Activated CD8-positive, alpha-beta T cell treated with anti-CD3 and anti-CD28 coated beads, Interleukin-2, amount 10 ng/mL, durations not matched to agents 7 days and 5 days (primary cell): ENCODE measurements at places on chromosomes 16 and 17. TPM values are rescaled to one million over a fixed set of nuclear protein-coding genes. Genes with fewer than 3 reads are reported as not detected.
A peak's percentile ranks its signal among the peaks of the same experiment; 100 is the strongest.

OTOA gene
- not detected for total RNA-seq

GRCh38 chr17:73156887-73157520, 7.8 kb upstream of the SSTR2 start:
- H3K27me3 ChIP-seq, result peaks cover 23% of the 10 kb centered on the region
- DNase-seq, result no peak
- H3K27ac ChIP-seq, result no peak overlapping the region
- no peaks in the 10 kb centered on the region for H3K4me1 ChIP-seq

DNA sequence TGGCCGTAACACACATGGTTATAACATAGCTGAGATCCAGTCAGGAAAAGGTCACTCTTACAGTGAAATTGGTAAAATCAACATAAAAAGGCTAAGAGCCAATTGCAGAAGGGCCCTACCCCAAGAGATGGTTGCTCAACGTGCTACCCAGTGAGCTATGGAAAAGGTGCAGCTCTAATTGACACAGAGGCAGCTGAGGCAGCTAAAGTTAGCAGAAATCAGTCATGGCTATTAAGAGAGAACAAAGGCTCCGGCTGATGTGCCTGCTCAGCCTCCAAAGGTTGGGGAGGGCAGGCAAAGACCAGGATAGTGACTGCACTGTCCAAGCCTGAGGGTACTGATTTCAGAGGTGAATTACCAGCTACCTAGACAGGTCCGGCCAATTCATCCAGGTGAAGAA, 76.5 kb upstream of the ATP2A3 start:
- no peaks in the 10 kb centered on the region for H3K27me3 ChIP-seq
- peaks cover 22% of the 10 kb centered on the region for H3K4me1 ChIP-seq

- H3K4me1 ChIP-seq, result peaks cover 20% of the 10 kb centered on the region
- peak overlapping the region; percentile 83 for H3K27ac ChIP-seq
- no peaks in the 10 kb centered on the region for H3K36me3 ChIP-seq
- DNase-seq, result no peak
- peaks cover 4% of the 10 kb centered on the region for H3K27me3 ChIP-seq
Observed at GRCh38 chr16:83137894-83138293, 511.1 kb downstream of the CDH13 start.

GRCh38 chr17:79079421-79080200, 5.0 kb downstream of the ENGASE start:
- no peaks in the 10 kb centered on the region for H3K27me3 ChIP-seq
- DNase-seq, result no peak
- H3K36me3 ChIP-seq, result peaks cover 18% of the 10 kb centered on the region
- H3K27ac ChIP-seq, result no peak overlapping the region
- no peak overlapping the region for H3K4me3 ChIP-seq

DNA sequence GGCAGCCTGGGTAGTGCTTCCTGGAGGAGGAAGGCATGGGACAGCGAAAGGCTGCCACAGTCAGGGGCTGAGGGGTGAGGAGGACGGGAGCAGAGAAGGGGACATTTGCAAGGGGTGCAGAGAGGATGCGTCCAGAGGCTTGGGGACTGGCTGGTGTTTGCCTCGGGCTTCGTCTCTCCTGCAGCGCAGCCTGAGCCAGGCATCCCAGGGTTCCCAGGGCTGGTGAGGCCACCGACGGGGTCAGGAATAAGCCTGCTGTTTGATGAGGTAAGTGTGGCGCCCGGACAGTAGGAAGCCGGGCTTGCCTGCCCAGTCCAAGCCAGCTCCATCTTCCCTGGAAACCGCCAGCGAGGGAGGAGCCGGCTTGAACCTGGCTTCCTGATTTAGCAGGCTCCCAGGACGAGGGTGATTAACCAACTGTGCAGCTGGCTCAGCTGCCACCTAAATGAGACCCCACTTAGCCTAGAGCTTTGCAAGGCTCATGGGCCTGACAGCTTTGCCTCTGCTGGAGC, 47.8 kb downstream of the PITPNM3 start:
- no peak for DNase-seq
- no peaks in the 10 kb centered on the region for H3K4me1 ChIP-seq
- peaks cover 3% of the 10 kb centered on the region for H3K27me3 ChIP-seq
- H3K27ac ChIP-seq, result no peak overlapping the region

- H3K27ac ChIP-seq, result no peak overlapping the region
- H3K4me3 ChIP-seq, result no peak overlapping the region
- H3K27me3 ChIP-seq, result no peaks in the 10 kb centered on the region
- no peak for DNase-seq
Observed at GRCh38 chr16:15741207-15741871, 91.3 kb downstream of the NDE1 start.

PLCG2 gene
- total RNA-seq, result 11.1 TPM

DNA sequence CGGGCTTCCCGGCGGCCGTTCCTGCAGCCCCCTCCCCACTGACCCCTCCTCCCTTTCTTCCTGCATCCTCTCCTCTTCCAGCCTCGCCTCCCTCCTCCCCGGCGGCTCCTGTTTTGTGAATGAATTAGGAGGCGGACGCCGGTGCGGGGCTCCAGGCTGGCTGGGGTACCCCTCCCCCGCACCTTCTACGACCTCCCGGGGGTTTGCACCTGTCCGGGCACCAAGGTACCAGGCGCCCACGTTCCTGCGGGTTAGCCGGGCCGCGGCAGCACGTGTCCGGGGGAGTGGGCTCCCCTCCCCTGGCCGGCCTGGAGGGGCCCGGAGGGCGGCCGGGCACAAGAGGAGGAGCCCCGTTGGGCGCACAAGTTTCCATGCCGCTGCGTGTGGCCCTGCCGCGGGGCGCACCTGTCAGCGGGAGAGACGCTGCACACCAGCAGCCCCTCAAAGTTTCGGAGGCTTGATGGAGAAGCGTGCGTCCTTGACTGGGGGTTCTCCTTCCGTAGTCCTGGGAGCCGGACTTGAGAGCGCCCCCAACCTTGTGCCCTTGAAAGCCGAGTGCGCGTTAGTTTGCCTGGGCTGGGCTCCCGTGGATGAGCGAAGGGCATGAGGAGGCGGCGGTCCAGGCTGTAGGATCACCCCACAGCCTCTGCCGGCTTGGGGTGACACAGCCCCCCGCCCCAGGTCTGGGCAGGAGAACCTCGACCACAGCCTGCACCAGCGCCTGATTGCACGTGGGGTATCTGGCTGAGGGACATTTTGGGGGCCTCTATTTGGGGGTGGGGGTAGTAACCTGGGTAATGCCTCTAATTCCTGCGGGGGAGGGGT, 1.2 kb downstream of the HAS3 start:
- H3K4me3 ChIP-seq, result peak overlapping the region; percentile 40
- peaks cover 35% of the 10 kb centered on the region for H3K27me3 ChIP-seq
- peaks cover 20% of the 10 kb centered on the region for H3K4me1 ChIP-seq
- peaks cover 3% of the 10 kb centered on the region for H3K36me3 ChIP-seq

DNA sequence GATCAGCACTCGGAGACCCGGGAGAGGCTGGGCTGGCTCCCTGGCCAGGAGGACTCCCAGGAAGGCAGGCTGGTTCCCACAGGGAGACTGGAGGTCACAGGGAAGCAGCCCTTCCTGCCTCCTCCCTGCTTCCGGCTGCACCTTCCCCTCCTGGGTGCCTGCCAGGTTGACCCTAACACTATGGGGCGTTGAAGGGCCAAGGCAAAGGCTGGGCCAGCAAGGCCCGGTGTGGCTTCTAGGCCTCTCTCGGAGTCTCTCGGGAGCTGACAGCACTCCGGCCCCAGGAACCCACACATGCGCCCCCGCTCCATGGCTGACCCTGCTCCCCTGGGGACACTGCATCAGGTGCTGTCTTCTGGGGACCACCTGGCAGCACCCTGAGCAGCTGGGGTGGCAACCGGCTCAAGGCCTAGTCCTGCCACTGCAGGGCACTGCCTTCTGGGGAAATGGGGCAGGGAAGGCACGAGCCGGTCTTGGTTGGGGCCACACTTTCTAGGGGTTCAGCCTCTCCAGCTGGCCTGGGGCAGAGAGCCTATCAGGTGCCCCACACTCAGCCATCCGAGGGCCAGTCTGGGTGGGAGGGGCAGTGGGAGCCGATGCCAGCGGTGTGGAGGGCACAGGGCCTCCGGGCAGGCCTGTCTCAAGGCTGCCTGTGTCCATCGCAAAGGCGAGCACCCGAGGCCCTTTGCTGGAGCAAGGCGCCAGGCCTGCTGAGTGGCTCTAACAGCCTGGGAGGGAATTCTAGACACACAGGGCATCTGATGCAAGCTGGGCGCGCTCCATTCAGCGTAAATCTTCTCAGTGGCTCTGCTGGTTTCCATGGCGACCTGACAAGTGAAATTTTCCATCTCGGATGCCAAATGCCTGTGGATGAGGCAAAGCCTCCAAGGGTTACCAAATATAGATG, 5.6 kb upstream of the MTSS2 start:
- DNase-seq, result no peak
- no peak overlapping the region for H3K4me3 ChIP-seq
- H3K27me3 ChIP-seq, result peaks cover 2% of the 10 kb centered on the region
- H3K4me1 ChIP-seq, result peaks cover 31% of the 10 kb centered on the region
- H3K36me3 ChIP-seq, result peaks cover 3% of the 10 kb centered on the region

DNA sequence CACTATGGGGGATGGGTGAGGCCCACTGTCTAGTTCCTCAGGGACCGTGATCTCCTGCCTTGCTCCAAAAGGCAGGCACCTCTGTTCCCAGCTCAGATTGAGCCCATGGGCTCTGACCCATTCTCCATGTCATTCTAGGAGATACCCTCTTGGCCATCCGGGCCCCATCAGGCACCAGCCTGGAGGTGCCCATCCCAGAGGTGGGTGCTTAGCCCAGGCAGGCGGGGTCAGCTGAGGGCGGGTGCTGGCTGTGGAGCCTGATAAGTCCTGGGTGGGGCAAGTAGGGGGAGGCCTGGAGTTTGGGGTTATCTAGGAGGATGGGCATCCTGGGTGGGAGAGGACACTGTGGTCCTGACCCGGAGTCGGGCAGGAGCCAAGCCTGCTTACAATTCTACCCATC, 2.3 kb downstream of the E2F4 start:
- peaks cover 54% of the 10 kb centered on the region for H3K36me3 ChIP-seq
- peaks cover 37% of the 10 kb centered on the region for H3K4me1 ChIP-seq
- DNase-seq, result no peak
- peak overlapping the region; percentile 91 for H3K4me3 ChIP-seq
- H3K27me3 ChIP-seq, result no peaks in the 10 kb centered on the region
- no peak overlapping the region for H3K27ac ChIP-seq

- peak overlapping the region; percentile 95 for H3K4me3 ChIP-seq
- peaks cover 66% of the 10 kb centered on the region for H3K4me1 ChIP-seq
- no peak for DNase-seq
- H3K27ac ChIP-seq, result peak overlapping the region; percentile 46
- peaks cover 51% of the 10 kb centered on the region for H3K36me3 ChIP-seq
Observed at GRCh38 chr17:18185391-18185790, 1.8 kb downstream of the ALKBH5 start.

- H3K36me3 ChIP-seq, result no peaks in the 10 kb centered on the region
- H3K27ac ChIP-seq, result no peak overlapping the region
- H3K4me3 ChIP-seq, result no peak overlapping the region
- no peak for DNase-seq
- no peaks in the 10 kb centered on the region for H3K4me1 ChIP-seq
Observed at GRCh38 chr17:31404028-31404949, 12.8 kb downstream of the RAB11FIP4 start.

CD68 gene
- 9.4 TPM for total RNA-seq

GRCh38 chr17:79085154-79085920, 10.7 kb downstream of the ENGASE start:
- no peak overlapping the region for H3K27ac ChIP-seq
- H3K27me3 ChIP-seq, result no peaks in the 10 kb centered on the region
- H3K4me1 ChIP-seq, result no peaks in the 10 kb centered on the region
- DNase-seq, result no peak
- peaks cover 5% of the 10 kb centered on the region for H3K36me3 ChIP-seq
- H3K4me3 ChIP-seq, result no peak overlapping the region

DNA sequence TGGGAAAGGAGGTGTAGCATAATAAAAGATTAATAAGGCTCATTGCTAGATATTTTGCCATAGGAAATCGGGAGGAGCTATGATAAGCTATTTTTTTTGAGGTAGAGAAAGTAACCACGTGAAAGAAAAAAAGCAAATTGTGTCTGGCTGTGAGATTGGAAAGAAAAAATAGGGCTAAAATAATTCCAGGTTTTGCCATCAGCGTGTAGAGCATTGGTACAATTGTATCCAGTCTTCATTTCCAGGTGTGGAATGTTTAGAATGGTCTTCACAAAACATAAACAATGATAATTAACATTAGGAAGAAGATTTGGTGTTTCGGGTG, 1.1 kb downstream of the TANC2 start:
- peak overlapping the region; percentile 43 for H3K27ac ChIP-seq
- DNase-seq, result no peak
- peak overlapping the region; percentile 76 for H3K4me3 ChIP-seq
- H3K4me1 ChIP-seq, result peaks cover 33% of the 10 kb centered on the region
- H3K36me3 ChIP-seq, result peaks cover 2% of the 10 kb centered on the region

DNA sequence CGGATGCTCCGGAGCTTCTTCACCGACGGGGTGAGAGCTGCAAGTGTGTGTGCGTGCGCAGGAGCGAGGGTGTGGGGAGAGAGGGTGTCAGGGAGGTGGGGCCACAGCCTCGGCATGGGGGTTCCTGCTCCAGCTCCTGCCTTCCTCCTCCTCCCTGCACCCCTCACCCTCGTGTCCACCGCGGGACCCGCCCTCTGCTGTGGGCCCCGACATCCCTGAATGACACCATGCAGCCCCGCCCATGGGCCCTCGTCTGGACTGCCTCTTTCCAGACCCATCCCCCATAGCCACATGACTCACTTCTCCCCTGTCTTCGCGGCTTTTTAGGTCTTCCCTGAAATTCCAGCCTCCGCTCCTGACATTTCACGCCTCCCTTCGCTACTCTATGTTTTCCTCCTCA, 41.6 kb downstream of the ARHGAP23 start:
- H3K27me3 ChIP-seq, result no peaks in the 10 kb centered on the region
- H3K4me3 ChIP-seq, result no peak overlapping the region
- no peaks in the 10 kb centered on the region for H3K36me3 ChIP-seq
- no peaks in the 10 kb centered on the region for H3K4me1 ChIP-seq
- no peak overlapping the region for H3K27ac ChIP-seq

TERB1 gene
- total RNA-seq, result not detected

- DNase-seq, result no peak
- H3K36me3 ChIP-seq, result no peaks in the 10 kb centered on the region
- H3K27me3 ChIP-seq, result peaks cover 66% of the 10 kb centered on the region
- H3K4me1 ChIP-seq, result peaks cover 31% of the 10 kb centered on the region
- H3K4me3 ChIP-seq, result peak overlapping the region; percentile 59
- H3K27ac ChIP-seq, result no peak overlapping the region
Observed at GRCh38 chr17:44970136-44970741, 2.1 kb upstream of the C1QL1 start.

CCDC144A gene
- total RNA-seq, result 0.97 TPM

- peaks cover 28% of the 10 kb centered on the region for H3K4me1 ChIP-seq
- no peak overlapping the region for H3K27ac ChIP-seq
- H3K4me3 ChIP-seq, result no peak overlapping the region
- H3K27me3 ChIP-seq, result peaks cover 16% of the 10 kb centered on the region
- no peaks in the 10 kb centered on the region for H3K36me3 ChIP-seq
Observed at GRCh38 chr17:49565948-49566491, 9.7 kb upstream of the NXPH3 start.

DNA sequence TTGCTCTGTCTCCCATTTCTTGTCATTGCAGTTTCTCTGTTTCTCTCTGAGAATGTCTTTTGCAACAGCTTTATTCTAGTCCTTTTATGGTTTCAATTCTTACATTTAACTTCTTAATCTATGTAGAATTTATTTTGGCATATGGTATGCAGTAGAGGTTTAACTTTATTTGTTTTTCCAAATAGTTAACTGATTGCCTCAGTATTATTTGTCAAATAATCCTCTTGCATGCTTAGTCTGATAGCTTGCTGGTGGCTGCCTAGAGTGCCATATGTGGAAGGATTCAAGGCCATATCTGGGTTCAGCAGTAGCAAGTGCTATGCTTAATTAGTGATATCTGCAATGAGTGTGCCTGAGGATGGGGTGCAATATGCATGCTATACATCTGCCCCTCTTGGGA, 6.9 kb downstream of the SNTB2 start:
- H3K4me3 ChIP-seq, result no peak overlapping the region
- no peaks in the 10 kb centered on the region for H3K27me3 ChIP-seq
- peaks cover 21% of the 10 kb centered on the region for H3K4me1 ChIP-seq
- peaks cover 14% of the 10 kb centered on the region for H3K36me3 ChIP-seq

JPH3 gene
- total RNA-seq, result not detected
